AG04449 (cell line): ENCODE measurements at places on chromosomes 3 and 15.

GRCh38 chr3:107236655-107237337, 140.4 kb upstream of the CCDC54 start:
- DNase-seq = no peak

GRCh38 chr15:52234596-52235541, 43.7 kb upstream of the GNB5 start:
- no peak for DNase-seq

DNA sequence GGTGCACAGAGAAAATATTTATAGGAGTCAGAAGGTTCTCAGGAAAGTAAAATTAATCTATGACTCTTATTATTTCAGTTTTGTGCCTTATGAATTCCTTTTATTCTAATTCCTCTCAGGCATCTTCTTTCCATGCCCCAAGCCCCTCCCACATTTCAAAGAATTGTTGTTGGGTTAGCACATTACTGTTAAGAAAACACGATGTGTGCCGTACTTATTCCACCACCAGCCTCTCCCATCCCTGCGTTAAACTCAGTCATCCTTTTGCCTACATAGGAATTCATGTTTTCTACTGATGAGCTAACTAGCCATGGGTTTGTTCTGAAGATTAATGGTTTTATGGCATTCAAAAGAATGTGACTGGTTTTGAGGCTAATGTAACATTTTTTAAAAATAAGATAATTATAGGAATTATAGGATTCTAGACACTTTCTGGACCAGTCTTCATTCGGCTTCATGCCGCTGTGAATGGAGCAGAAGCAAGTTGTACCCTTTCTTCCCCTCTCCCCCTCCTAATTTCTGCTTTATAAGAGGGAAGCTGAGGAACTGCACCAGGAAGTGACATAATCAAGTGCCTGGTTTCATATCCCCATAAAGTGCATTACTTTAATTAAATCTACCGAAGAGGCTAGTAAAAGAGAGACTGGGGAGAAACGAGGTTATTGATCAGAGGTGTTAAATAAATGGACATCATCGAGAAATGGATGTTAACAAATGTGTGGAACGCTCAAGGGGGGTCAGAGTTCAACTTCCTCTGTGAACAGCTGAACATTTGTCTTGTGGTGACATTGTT, 12.3 kb upstream of the MB21D2 start:
- no peak for DNase-seq

GRCh38 chr3:46659285-46659684, 34.2 kb downstream of the ALS2CL start:
- no peak for DNase-seq

DNA sequence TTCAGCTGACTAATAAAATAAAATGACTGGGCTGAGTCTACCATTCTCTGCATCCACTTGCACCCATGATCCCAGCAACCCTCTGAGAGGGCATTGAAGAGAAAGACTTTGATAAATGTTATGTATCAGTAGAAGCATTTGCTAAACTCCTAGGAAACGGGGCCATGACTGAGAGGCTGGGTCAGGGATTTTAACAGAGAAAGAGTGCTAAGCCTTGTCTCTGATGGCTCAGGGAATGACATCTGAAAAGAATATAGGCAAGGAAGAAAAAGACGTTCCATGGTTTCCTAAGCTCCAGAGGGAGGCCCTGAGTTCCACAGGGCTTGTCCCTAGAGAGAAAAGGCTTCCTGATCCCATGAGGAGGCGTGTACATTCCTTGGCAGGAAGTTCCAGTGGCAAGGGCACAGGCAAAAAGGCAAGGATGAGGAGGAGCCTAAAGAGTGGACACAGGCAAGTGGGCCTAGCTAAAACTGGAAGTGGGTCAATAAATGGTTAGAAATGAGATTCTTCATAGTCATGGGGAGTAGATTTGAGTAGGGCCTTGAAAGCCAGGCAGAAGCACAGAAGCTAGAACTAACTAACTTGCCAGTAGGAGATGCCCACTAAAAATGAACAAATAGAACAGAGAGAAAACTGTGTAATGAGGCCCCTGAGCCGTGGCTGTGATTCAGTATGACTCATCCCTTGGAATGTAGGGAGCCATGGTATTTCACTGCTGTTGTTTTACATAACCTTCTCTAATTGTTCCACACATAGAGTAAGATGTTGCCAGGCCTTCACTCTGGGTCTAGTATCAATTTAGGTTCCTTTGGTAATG, 44.9 kb upstream of the MANF start:
- peak; percentile 75 for DNase-seq

- no peak for DNase-seq
Observed at GRCh38 chr15:35690698-35691116, 144.7 kb upstream of the DPH6 start.

DNA sequence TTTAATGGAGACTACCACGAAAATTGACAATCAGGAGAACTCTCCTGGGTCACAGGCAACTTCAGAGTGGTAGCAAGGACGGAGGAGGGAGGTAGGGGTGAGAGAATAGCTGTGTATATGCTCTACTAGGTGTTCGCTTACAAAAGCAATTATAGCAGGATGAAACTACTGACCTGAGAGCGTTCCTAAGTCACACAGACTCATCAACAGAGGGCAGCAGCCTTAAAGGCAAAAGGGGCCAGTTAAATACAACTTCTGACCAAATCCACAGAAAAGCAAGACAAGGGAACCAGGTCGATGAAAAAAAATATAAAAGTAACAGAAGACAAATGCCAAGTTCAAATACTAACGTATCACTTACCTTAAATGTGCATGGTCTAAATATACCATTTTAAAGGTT, 894.6 kb downstream of the PLOD2 start:
- DNase-seq = no peak

- DNase-seq = no peak
Observed at GRCh38 chr15:38242055-38242454, 10.6 kb upstream of the SPRED1 start.

- no peak for DNase-seq
Observed at GRCh38 chr3:112460519-112461195, 38.6 kb downstream of the BTLA start.

DNA sequence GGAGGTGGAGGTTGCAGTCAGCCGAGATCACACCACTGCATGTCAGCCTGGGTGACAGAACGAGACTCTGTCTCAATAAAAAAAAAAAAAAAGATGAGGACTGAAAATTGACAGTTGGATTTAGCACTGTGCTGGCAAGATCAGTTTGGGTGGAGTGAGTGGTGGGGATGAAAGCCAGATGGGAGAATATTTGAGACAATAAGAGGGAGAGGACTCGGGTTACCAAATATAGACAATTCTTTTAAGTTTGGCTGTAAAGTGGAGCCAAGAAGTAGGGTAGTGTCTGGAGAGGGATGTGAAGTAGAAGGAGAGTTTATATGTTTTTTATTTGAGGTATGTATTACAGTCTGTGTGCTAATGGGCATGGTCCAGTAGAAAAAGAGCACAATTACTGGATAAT, 20.4 kb downstream of the TMOD3 start:
- no peak for DNase-seq

DNA sequence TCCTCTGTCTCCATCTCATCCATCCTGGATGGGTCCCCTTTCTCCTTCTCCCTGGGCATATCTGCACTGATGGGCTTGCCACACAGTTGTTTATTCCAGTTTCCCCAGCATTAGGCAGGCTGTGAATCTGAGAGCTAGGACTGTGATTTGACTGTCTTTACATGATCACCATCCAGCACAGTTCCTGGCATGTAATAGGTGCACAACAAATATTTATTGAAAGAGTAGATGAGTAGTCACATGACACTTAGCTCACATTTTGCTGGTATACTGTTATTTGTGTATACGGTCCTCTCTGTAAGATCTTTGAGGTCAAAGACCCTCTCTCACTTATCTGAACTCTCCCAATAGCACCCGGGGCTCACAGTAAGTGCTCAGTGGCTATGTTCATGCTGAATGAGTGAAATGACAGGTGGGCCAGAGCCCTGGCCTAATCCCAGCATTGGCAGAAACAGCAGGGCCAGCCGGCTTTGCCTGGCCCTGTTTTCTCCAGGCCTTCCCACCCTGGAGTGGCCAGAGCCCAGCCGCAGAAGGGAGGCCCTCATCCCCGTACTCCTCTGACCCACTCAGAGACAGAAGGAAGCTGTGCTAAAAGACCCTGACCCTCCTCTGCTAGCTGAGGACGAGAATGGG, 16.2 kb upstream of the BAHD1 start:
- no peak for DNase-seq

GRCh38 chr15:80095969-80096368, 36.5 kb downstream of the ZFAND6 start:
- no peak for DNase-seq

DNA sequence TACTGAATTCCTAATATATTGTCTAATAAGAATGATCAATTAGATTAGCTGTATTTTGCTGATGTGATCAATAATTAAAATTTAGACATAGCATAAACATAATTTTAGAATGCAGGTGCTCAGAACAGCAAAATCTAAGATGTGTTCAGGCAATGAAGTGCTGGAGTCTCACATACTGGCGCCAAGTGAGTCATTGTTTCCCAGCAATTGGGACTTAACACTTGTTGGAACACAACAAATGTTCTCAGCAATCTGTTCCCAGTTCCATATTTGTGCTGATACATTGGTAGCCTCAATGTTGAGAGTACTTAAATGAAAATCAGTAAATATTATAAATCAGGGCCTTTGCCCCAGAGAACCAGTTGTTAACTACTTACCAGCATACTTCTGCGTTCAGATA, 619.0 kb downstream of the ROBO1 start:
- DNase-seq = no peak

GRCh38 chr3:124272605-124273151, 280.8 kb upstream of the ROPN1 start:
- no peak for DNase-seq

DNA sequence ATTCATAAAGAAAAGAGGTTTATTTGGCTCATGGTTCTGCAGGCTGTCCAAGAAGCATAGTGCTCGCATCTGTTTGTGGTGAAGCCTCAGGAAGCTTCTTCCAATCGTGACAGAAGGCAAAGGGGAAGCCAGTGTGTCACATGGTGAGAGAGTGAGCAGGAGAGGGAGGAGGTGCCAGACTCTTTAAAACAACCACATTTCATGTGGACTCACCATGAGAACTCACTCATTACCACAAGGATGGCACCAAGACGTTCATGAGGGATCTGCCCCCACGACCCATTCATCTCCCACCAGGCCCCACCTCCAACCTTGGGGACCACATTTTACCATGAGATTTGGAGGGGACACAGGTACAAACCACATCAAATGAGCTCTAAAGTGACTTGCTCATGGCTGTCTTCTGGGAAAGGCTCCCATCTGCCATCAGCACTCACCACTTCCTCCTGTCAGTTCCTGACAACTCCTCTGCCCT, 327.3 kb upstream of the TLE3 start:
- DNase-seq = no peak

GRCh38 chr3:179186426-179186825, 38.3 kb downstream of the PIK3CA start:
- DNase-seq = no peak

DNA sequence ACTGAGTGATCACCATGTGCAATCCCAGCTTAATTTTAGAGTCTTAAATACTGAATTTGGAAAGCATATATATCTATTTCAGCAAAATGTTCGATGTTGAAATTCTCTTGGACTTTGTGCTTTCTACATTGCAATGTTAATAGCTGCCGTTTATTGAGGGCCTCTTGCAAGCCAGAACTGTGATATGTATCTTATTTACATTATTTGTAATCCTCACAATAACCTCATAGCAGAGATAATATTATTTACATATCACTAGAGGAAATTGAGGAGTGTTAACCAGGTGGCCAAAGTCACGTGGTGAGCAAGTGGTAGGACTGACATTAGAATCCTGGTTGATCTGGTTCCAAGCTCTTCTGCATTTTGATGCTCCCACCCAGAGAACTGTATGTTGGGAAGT, 254.1 kb downstream of the SLC9A9 start:
- DNase-seq = no peak

DNA sequence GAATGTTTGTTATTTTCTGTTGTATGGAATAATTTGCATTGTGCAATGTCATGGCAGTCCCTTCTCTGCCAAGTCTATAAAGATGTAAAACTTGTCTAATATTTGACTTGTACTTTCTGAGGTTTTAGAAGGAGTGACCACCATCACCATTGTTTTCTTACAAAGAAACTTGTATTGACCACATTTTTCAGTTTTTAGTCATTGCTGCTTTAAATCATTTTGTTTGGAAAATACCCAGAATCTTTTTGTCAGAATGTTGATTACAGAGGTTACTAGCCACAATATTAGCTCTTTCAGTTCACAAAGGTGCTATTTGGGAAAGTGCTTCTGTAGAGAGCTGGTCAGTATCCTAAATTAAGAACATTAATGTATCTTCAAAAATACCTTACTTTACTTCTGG, 532.4 kb upstream of the GBE1 start:
- no peak for DNase-seq

GRCh38 chr15:50773389-50773788, 7.9 kb upstream of the SPPL2A start:
- DNase-seq = no peak

- no peak for DNase-seq
Observed at GRCh38 chr15:53791581-53791980, 32.1 kb upstream of the WDR72 start.

DNA sequence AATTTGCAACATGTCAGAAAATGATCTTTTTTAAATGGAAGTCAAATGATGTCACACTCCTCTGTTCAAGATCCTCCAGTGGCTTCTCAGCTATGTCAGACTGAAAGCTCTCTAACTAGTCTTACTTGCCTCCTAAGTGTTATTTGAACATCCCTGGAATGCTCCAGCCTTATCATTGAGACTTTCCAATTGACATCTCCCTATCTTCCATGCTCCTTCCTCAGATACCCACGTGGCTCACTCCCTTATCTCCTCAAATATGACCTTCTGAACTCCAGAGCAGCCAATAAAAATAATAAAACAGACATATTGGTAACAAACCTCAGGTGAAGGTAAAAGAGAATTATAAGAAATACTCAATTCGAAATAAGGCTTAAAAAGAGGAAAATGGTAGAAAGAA, 25.5 kb upstream of the AADAC start:
- DNase-seq = no peak

- DNase-seq = no peak
Observed at GRCh38 chr3:128315313-128315712, 151.4 kb downstream of the DNAJB8 start.

DNA sequence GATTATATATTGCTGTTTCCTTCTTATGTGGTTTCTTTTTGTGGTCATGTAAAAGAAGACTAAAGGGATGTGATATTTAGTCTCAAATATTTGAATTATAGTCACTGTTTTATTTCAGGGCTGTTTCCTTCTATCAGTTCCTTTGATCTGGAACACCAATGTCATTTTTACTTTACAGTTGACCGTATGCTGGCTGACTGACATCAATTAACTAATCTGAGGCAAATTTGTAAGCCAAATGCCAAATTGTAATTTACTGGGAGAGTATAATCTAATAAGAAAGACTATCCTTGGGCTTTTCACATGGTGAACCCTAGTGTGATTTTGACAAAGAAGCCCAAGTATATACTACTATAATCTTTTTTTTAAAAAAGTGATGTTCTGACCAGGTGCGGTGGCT, 87.6 kb downstream of the TMEM108 start:
- DNase-seq = no peak

GRCh38 chr3:121998611-121999473, 23.2 kb downstream of the ILDR1 start:
- DNase-seq = no peak

- DNase-seq = no peak
Observed at GRCh38 chr15:74240002-74240568, 4.0 kb downstream of the CCDC33 start.
